ENCODE measurements at places on chromosomes 12 and 14.

DNA sequence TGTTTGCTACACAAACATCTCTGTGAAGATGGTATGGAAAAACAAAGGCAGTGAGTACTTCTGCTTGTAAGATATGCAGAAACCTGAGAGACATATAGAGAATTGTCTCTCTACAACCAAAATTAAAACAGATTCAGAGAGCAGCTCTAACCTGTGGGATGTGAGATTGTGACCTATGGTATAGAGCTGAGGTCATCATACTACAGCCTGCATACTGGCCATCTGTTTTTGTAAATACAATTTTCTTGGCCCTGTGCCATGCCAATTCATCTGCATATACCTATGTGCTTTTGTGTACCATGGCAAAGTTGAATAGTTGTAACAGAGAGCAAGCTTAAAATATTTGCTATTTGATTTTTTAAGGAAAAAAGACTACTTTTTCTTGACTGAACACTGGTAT lies 99.6 kb downstream of the LMO3 start:
- ATAC-seq = no peak

DNA sequence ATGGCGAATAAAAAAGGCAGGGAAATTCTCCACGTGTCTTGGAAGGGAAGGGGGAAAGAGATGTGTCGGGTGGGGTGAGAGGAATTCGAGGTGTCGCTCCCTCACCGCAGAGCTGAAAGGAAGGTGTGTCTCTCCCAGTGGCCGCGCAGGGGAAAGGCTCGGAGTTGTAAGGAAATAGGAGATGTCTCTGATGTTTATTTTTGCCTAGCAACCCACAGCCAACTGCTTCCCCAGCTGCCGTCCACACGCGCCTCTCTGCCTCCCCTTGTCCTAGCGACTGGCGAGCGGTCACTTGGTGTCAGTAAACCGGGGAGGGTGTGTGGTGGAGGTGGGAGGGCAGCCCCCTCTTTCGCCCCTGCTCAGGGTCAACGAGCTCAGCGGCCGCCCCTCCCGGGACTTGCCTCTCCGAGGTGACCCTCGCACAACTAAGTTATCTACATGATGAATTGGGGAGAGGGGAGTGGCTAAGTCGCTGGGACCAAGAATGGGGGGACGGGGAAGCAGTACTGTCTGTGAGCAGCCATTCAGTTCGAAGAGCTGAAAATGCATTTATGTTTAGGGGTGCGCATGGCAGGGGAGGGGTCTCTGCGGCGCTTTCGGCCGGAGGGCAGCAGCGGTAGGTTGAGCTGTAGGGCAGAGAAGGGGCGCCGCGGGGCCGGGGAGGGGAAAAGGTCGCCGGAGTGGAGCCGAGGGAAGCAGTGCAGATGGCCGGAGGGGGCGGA lies 585 bp upstream of the DYRK2 start:
- peak; percentile 78 for ATAC-seq

GRCh38 chr12:97380440-97380839 lies 82.2 kb upstream of the RMST start:
- ATAC-seq = no peak

DNA sequence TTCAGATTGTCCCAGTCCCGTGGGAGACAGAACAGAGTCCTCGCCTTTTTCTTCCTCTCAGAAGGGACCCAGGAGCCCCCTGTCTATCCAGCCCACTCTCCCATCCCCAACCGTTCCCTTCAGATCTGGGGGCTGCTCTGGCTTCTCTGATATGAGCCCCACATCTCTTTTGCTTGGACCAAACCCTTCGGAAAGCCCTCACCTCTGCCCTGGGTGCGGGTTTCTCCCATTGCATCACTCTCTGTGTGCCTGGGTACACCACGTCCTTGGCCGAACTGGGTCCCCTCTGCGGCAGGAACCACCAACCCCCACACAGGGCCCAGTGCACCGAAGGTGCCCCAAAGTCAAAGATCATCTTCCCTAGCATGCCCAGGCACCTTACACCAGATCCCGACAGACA lies 87.8 kb downstream of the DICER1 start:
- no peak for ATAC-seq

DNA sequence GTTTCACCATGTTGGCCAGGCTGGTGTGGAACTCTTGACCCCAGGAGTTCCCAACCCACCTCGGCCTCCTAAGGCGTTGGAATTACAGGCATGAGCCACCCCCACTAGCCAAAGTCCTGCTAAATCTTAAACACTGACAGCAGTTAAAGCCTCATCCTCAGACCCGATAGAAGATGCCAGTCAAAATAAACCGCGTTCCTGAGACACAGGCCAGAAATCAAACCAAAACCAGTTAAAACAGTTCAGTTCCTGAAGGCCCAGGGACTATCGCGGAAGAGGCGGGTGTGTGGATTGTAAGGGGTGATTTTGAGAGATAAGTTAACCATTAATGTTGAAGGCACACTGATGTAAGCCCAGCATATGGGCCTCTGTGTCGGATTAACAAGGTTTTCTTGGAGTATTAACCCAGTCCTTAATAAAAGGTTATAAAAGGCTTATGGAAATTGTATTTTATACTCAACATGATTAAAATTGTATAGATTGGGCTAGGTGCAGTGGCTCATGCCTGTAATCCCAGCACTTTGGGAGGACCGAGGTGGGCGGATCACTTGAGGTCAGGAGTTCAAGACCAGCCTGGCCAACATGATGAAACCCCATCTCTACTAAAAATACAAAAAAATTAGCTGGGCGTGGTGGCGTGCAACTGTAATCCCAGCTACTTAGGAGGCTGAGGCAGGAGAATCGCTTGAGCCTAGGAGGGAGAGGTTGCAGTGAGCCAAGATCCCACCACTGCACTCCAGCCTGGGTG lies 18.7 kb upstream of the CDCA4 start:
- ATAC-seq = no peak

DNA sequence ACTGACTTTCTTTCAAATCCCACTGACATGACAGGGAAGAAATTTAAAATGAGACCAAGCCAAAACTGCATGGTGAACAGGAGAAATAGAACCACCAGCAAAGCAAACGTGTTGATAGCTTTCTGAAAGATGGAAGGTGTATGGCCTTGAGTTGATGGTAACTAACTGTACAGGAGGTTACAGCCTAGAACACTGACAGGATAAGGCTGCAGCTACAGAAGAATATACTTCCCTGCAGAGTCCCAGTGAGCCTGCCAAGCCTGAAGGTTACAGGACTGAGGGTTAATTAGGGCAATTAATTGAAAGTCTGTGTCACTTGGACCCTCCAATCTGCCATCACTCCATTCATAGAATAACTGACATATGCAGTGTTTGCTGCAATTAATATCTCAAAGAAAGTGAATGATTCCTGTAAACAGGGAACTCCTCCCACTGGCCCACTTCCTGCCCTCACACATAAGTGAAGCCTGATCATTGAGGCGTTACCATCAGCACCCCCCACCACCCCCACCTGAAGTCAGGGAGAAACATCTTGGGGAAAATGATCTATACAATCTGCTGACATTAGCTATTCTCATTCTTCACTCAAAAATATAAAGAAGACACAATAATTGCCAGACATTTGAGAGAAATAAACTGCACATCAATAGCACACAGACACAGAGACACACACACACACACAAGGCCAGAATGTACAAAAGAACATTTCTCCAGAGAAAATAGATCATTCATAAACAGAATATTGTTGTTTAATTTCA lies 73.4 kb downstream of the GTF2A1 start:
- ATAC-seq = no peak

All from gastroesophageal sphincter (tissue), 4 donors.